ENCODE measurements at places on chromosomes 1 and 21. TPM values are rescaled to one million over a fixed set of nuclear protein-coding genes. Genes with fewer than 3 reads are reported as not detected.

FALEC gene
- total RNA-seq = not detected

NPPA gene
- not detected for total RNA-seq

KRTAP7-1 gene
- not detected for total RNA-seq

NFIA gene
- 40.5 TPM for total RNA-seq

Data from vein endothelial cell (primary cell).